ENCODE measurements at places on chromosomes 5 and 9. TPM values are rescaled to one million over a fixed set of nuclear protein-coding genes. Genes with fewer than 3 reads are reported as not detected.
A peak's percentile ranks its signal among the peaks of the same experiment; 100 is the strongest.

GRCh38 chr9:120439926-120440325, 140.0 kb downstream of the CDK5RAP2 start:
- no peaks in the 10 kb centered on the region for H3K27me3 ChIP-seq
- H3K4me1 ChIP-seq = peaks cover 17% of the 10 kb centered on the region
- H3K27ac ChIP-seq = no peak overlapping the region
- H3K36me3 ChIP-seq = peaks cover 62% of the 10 kb centered on the region

DNA sequence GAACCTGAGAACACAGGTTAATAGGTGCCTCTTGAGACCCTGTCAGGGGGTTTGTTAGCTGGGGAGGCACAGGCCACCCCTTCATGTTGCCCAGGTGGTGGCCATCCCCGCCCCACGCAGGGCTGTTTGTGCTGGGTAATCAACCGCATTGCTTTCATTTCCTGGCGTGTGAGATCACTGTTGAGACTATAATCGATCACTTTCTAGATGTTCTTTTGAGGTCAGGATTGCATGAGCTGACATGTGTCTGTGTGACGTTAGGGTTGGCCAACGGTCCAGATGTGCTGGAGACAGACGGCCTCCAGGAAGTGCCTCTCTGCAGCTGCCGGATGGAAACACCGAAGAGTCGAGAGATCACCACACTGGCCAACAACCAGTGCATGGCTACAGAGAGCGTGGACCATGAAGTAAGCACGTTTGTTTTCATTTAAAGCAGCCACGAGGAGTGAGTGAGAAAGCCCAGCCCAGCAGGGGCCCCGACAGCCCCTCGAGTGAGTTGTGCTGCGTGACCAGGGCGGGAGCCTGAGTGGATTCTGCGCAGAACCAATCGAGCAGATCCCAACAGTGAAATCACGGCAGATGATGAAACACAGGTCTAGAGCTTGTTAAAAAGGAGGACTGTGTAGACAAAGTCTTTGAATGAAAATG, 115.0 kb upstream of the CACNA1B start:
- no peaks in the 10 kb centered on the region for H3K27me3 ChIP-seq
- DNase-seq = no peak
- peaks cover 90% of the 10 kb centered on the region for H3K36me3 ChIP-seq
- H3K4me3 ChIP-seq = no peak overlapping the region

The POU5F2 gene
- 0.16 TPM for total RNA-seq

The SETD9 gene
- 16.3 TPM for total RNA-seq

The IL13 gene
- not detected for total RNA-seq

The ABO gene
- 2.3 TPM for total RNA-seq

DNA sequence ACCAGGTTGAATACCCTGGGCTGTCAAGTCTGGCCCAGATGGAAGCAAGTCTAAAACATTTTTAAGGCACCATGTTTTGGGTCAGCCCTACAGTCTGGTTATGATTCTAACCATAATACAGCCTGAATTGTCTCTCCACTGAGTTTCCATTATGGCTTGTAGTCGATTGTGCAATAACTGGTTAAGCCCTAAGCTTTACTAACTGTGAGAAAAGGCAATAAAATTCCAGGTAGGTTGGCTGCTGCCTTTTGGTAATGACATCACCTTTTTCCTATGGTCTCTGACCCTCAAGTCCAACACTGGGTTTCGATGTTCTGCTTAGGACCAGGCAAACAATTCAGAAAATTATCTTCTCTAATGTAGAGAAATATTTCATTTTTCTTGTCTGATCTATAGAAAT, 243.3 kb downstream of the ACTL7B start:
- H3K36me3 ChIP-seq = no peaks in the 10 kb centered on the region
- H3K4me1 ChIP-seq = no peaks in the 10 kb centered on the region
- no peak overlapping the region for H3K27ac ChIP-seq
- no peak for DNase-seq
- H3K4me3 ChIP-seq = no peak overlapping the region
- peaks cover 14% of the 10 kb centered on the region for H3K27me3 ChIP-seq

DNA sequence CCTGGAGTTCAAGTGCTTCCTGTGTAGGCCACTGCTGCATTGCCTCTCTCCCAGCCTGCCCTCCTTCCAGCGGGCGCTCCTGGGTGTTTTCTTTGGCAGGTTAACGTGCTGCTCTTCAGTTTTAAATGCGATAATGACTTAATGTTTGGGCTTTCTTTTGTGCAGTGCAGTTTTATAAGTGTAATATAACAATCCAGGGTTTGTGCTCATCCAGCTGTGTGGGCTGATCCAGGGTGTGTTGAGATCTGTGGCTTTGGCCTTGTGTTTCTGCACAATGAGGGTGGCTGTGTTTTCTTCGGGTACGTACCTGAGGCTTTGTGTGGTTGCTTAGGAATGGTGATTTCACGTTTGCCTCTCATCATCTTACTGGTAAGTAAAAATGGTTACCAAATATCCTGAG, 50.6 kb downstream of the PCSK5 start:
- no peaks in the 10 kb centered on the region for H3K27me3 ChIP-seq
- DNase-seq = no peak

The DBH gene
- total RNA-seq = not detected

DNA sequence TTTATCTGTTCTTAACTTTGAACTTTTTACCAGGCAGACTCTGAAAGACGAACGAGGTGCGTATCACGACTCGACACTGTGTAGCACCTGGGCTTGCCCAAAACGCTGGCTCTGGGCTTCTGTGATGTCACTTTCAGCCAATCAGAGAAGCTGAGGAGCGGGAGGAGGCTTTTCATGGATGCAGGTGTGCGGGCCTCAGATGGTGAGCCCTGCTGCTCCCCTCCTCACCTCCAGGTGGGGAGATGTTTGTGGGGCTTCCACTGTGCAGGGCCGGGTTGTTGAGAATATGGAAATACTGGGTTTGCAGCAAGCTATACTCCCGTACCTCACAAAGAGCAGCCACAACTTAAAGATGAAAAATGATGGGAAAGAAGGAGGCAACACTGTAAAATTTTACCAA, 246.3 kb downstream of the IRX2 start:
- H3K4me1 ChIP-seq = no peaks in the 10 kb centered on the region
- no peak overlapping the region for H3K4me3 ChIP-seq
- no peak overlapping the region for H3K27ac ChIP-seq
- no peak for DNase-seq
- H3K27me3 ChIP-seq = peaks cover 28% of the 10 kb centered on the region

The PCDHGB5 gene
- 6.0 TPM for total RNA-seq

DNA sequence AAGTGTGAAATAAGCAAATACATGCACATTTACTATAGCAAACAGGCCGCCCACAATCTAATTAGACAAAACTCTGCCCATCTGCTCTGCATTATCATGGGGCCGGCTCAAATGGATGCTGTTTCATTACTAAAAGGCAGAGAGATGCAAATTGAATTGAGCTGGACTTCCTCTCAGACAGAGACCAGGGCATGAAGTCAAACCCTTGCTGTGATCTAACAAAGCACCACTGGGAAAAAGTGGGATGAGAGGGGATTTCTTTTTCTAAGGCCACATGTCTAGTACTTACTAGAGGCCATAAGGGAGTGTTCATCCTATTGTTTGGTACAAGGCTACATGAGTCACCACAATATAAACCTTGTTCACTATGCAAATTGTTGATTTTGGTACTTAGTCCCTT, 614.7 kb downstream of the ISL1 start:
- H3K4me1 ChIP-seq = no peaks in the 10 kb centered on the region
- no peak for DNase-seq
- no peak overlapping the region for H3K27ac ChIP-seq
- H3K4me3 ChIP-seq = no peak overlapping the region
- no peaks in the 10 kb centered on the region for H3K27me3 ChIP-seq

- H3K27ac ChIP-seq = peak overlapping the region; percentile 20
- no peaks in the 10 kb centered on the region for H3K27me3 ChIP-seq
- no peak for DNase-seq
- H3K4me3 ChIP-seq = no peak overlapping the region
- no peaks in the 10 kb centered on the region for H3K4me1 ChIP-seq
Measured at GRCh38 chr5:111948092-111948841, 191.3 kb upstream of the NREP start.

The SKP1 gene
- 506 TPM for total RNA-seq

DNA sequence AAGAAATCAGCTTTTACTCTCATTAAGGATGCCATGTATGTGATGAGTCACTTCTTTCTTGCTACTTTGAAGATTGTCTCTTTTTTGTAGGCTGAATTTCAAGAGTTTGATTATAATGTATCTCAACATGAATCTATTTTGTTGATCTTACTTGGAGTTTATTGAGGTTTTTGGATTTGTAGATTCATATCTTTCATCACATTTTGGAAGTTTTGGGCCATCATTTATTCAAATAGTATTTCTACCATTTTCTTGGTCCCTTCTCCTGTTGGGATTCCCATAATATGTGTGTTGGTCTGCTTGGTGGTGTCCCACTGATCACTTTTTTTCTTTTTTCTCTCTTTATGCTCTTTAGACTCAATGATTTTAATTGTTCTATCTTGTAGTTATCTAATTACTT, 116.3 kb downstream of the CNTLN start:
- H3K36me3 ChIP-seq = peaks cover 52% of the 10 kb centered on the region
- no peaks in the 10 kb centered on the region for H3K27me3 ChIP-seq
- no peak overlapping the region for H3K27ac ChIP-seq
- H3K4me1 ChIP-seq = no peaks in the 10 kb centered on the region
- DNase-seq = no peak

- peak; percentile 5 for DNase-seq
- H3K27me3 ChIP-seq = peaks cover 69% of the 10 kb centered on the region
- peaks cover 23% of the 10 kb centered on the region for H3K4me1 ChIP-seq
Measured at GRCh38 chr9:134553996-134554372, 87.6 kb upstream of the COL5A1 start.

The DIRAS2 gene
- 0.30 TPM for total RNA-seq

The PCDHGC4 gene
- total RNA-seq = 1.8 TPM

The GRIN1 gene
- total RNA-seq = not detected

DNA sequence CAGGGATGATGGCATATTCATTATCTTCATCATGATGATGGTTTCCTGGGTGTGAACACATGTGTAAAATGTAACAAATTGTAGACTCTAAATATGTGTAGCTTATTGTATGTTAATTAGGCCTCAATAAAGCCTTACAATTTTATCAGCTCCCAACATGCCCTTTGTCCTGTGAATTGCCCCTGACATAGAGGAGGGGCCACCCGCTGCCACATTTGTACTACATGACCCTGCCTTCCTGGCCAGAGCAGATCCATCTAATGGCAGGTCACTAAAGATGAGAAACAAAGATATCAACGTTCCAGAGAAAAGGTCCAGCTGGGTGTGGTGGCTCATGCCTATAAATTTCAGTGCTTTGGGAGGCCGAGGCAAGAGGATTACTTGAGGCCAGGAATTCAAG, 117.2 kb downstream of the CAAP1 start:
- H3K27me3 ChIP-seq = peaks cover 9% of the 10 kb centered on the region
- no peak overlapping the region for H3K27ac ChIP-seq
- DNase-seq = no peak

DNA sequence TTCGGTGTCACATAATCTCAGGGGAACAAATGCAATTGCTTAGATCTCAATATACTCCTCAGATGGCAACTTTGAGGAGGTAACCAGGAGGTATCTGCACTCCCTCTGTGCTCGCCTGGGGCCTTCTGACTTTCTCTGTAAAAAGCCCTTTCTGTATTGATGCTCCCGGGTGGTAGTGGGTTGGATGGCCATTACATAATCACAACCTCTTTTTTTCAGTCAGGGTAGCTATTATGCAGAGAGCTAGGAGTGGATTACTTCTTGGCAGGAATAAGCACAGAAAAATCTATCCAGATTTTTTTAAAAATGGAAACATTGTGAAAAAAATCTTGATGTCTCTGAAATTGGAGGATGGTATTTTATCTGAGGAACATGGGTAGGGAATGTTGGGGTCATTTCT, 116.6 kb downstream of the SH3GL2 start:
- H3K4me1 ChIP-seq = no peaks in the 10 kb centered on the region
- no peaks in the 10 kb centered on the region for H3K36me3 ChIP-seq
- no peaks in the 10 kb centered on the region for H3K27me3 ChIP-seq
- no peak overlapping the region for H3K4me3 ChIP-seq
- H3K27ac ChIP-seq = no peak overlapping the region
- DNase-seq = no peak
